Ovary (tissue), 10 donors: ENCODE measurements at places on chromosomes 11 and 22. TPM values are rescaled to one million over a fixed set of nuclear protein-coding genes. Genes with fewer than 3 reads are reported as not detected.

DNA sequence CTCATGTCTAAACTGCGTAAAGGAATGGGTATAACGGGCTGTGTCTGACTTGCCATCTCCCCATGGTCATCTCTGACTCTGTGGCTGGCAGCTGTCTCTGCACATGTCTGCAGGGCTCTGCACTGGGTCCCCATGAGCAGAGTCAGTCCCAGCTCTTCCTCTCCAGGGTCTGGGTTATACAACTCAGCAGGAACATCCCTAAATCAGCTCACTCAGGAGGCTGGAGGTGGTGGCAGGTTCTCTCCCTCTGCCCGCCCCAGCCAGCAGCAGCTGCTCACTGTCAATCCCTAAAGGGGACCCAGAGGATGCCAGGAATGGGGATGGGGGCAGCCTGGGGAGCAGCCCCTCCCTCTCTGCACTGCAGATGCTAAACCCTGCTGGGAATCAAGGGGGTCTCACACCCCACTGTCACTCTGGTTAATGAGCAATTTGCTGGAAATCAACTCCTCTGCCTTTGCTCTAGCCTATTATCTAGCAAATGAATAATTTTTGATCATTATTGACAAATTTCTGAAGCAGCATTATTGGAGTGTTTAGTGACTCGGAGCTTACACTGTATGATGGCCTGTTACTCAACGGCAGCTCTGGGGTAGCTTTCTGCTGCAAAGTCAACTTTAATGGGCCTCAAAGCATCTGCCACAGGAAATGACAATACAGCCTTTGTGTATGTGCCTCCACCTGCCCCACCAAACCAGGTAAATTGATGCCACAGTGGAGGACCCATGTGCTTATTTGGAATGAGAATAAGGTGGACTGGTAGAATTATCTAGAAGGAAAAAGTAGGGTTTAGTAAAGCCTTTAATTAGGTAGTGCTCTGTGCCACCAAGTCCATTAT is 55.7 kb upstream of the SHANK2 start:
- no peak for DNase-seq
- H3K36me3 ChIP-seq: no peaks in the 10 kb centered on the region
- H3K27ac ChIP-seq: no peak overlapping the region
- H3K27me3 ChIP-seq: no peaks in the 10 kb centered on the region
- H3K4me1 ChIP-seq: no peaks in the 10 kb centered on the region

HINFP gene
- total RNA-seq: 27.9 TPM

DNA sequence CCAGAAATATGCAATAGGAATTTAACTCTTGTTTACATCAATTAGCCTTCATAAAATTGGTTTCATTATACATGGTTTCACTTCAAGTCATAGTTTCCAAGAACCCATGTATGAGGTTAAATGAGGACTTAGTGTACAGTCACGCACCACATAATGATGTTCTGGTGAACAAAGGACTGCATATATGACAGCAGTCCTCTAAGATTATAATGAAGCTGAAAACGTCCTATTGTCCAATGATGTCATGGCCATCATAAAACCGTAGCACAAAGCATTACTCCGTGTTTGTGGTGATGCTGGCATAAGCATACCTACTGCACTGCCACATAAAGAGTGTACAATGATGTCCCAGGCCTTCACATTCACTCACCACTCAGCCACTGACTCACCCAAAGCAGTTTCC is 31.1 kb downstream of the SMCO4 start:
- no peaks in the 10 kb centered on the region for H3K27me3 ChIP-seq
- H3K4me1 ChIP-seq: no peaks in the 10 kb centered on the region
- no peak overlapping the region for H3K27ac ChIP-seq
- no peak for DNase-seq
- no peak overlapping the region for H3K4me3 ChIP-seq
- H3K36me3 ChIP-seq: no peaks in the 10 kb centered on the region

DNA sequence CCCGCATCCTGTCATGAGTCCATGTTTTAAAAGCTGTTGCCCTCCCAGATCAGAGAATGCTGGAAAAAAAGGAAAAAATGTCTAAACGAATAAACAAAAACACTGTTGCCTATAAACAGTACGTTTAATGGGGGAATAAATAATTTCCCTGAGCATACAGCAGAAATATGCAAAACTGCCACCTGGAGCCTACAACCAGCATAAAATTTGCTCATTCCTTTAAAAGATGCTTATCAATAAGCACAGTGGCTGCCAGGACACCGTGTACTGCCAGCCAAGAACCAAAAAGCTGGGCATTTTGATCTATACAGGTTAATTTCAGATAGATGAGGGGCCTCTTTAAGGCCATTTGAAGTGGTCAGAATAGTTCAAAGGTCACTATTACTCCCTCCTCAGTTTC is 5.7 kb upstream of the CPT1A start:
- peaks cover 5% of the 10 kb centered on the region for H3K4me1 ChIP-seq
- H3K4me3 ChIP-seq: no peak overlapping the region
- DNase-seq: no peak
- no peaks in the 10 kb centered on the region for H3K36me3 ChIP-seq
- no peak overlapping the region for H3K27ac ChIP-seq

GRCh38 chr11:13152736-13153541 is 124.7 kb upstream of the BMAL1 start:
- H3K36me3 ChIP-seq: no peaks in the 10 kb centered on the region
- no peaks in the 10 kb centered on the region for H3K27me3 ChIP-seq
- no peak for DNase-seq
- H3K4me1 ChIP-seq: no peaks in the 10 kb centered on the region
- no peak overlapping the region for H3K4me3 ChIP-seq

GRCh38 chr22:37180531-37181231 is 7.4 kb downstream of the C1QTNF6 start:
- no peaks in the 10 kb centered on the region for H3K27me3 ChIP-seq
- DNase-seq: no peak
